Hematopoietic multipotent progenitor cell treated with erythropoietin and hydrocortisone succinate and interleukin-3 and kit ligand, for 8 days (in vitro differentiated cells): ENCODE measurements at places on chromosomes 3 and 15.

DNA sequence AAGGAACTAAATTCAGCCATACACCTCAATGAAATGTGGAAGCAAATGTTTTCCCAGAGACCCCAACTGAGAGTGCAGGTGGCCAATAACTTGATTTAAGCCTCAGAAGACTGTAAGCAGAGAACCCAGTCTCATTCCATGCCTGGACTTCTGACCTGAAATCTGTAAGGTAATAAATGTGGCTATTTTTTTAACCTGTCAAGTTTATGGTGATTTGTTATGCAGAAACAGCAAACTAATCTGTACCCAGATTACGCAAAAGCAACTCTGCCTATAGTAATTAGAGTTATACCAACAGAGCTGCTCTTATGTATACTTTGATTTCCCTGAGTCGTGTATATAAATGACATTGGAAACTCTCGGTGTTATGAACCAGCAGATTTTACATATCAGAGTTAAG, 534.0 kb upstream of the NAALADL2 start:
- no peak for DNase-seq

DNA sequence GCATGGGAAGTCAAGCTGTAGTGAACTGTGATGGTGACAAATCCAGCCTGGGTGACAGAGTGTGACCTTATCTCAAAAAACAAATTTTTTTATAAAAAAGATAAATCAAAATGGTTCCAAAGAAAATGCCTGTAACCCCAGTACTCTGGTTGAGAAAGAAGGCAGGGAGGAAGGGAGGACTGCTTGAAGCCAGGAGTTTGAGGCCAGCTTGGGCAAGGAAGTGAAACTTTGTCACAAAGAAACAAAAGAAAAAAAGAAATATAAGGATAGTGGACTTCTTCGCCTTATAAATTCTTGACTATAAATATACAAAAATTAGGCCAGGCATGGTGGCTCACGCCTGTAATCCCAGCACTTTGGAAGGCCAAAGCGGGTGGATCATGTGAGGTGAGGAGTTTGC, 34.1 kb downstream of the SMARCC1 start:
- peak; percentile 14 for DNase-seq

GRCh38 chr3:55313666-55314065, 173.4 kb downstream of the WNT5A start:
- no peak for DNase-seq

DNA sequence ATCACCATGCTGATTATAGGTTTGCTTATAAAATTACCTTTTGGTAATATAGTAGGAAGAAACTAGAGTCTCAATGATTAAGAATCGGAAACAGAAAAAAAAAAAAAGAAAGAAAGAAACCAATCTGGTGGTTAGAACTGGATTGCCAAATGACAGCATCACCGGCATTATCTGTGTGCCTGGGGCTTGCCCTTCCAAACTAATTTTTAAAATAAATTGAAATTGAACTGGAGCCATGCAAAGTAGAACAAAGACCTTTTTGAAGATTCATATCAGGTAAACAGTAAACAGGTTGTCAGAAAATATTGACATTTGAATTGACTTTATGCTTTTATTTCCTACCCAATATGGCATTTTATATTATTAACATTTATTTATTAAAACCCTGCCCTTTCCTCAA, 11.2 kb upstream of the CPB1 start:
- DNase-seq, result no peak

GRCh38 chr3:45592830-45593707, 1.5 kb upstream of the LIMD1 start:
- DNase-seq, result peak; percentile 93

- DNase-seq, result no peak
Observed at GRCh38 chr15:50163719-50164410, 18.1 kb upstream of the SLC27A2 start.

DNA sequence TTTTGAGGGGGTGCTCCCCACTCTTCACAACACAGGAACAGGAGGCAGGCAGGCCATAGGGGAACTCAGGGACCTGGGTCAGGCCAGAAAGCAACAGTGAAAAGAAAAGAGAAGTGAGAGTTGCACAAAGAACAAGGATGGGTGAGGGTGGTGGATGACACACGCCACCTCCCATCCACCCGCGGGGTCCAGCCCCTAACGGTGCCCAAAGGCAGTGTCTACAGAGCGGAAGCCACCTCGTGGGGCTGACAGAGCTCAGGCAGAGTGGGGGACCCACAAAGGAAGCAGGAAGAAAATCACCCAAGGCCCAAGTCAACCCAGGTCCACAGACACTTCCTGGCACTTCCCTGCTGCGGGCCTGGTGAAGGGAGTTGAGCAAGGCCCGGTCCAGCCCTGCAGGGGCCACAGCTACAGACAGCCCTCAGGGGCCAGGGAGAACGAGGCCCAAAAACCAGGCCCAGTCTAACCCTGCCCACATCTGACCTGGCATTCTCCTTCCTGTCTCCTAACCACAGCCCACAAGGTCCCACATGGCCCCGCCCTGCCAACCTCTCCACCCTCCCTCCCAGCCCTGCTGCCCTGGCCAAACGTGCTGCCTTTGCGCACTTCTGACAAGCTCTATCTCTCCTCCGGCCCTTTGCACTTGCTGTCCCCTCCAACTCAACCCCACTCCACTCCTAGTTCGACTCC, 5.9 kb downstream of the NUP210 start:
- DNase-seq, result peak; percentile 93

- no peak for DNase-seq
Observed at GRCh38 chr3:13358051-13358450, 62.1 kb downstream of the NUP210 start.

GRCh38 chr3:129002573-129003569, 1.8 kb downstream of the EFCC1 start:
- no peak for DNase-seq

DNA sequence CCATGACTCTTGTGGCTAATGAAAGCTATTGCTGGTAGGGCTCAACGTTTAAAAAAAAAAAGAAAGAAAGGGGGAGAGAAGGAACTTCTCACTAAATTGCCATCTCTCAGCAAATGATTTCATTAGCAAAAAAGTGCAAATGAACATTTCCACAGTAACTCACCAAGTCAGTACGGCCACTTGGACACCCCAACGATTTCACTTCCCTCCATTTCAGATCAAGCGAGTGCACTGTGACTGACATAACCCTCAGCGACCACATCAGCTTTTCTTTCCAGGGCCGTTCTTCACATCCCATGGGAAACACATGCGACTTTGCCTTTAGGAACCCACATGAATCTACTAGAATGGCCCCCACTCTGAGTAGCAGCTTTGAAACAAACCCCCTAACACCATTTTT, 71.6 kb downstream of the OSBPL10 start:
- DNase-seq, result no peak

GRCh38 chr3:16134173-16134928, 40.1 kb upstream of the GALNT15 start:
- DNase-seq, result no peak

DNA sequence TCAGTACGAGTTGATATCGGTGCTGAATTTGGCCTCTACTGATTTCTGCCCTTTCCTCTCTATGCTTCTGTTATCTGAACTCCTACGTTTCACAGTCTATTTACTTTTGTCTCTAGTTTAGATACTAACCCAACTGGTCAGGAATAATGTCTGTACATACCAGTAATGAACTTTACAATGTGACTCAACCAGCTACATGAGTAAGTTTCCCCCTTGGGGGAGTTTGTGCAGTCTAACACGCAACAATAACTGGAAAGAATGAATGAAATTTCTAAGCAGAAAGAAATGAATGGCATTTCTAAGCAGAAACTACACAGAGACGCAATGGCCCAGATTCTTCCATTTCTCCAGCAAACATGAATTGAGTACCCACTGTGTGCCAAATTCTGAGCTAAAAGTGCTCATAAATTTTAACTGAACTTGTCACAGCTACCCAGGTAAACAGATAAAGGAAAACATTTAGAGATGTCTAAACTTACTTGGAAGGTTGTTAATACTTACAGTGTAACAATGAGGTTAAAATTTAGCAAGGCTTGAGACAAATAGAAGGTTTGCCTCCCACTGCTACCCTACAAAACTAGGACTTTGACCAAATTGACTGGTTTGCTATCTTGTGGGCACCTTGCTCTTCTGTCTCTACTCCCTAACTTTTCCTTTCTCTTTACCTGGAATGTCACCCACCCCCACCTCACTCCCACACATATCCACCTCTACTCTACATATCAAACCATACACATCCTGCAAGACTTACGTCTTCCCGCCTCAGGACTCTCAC, 11.6 kb downstream of the UPK1B start:
- no peak for DNase-seq

- DNase-seq, result no peak
Observed at GRCh38 chr3:191290311-191291025, 38.7 kb upstream of the CCDC50 start.

- DNase-seq, result no peak
Observed at GRCh38 chr15:60264566-60264965, 133.2 kb downstream of the ANXA2 start.

DNA sequence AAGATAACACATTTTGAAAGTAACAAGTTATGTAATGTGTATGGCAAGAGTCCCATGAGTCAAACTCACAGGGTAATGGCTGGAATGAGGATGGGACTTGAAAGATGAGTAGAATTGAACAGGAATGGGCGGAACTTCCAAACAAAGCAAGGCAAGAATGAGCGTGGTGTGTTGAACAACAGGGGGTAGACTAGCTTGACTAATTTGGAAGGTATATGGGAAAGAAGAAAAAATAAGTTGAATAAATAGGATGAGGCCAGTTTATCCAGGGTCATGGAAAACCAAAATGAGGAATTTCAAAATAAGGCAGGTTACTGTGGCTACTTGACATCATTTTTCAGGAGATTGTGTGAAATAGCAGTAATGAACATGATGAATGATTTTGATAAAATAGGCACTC, 2.5 kb upstream of the DPH6 start:
- no peak for DNase-seq

DNA sequence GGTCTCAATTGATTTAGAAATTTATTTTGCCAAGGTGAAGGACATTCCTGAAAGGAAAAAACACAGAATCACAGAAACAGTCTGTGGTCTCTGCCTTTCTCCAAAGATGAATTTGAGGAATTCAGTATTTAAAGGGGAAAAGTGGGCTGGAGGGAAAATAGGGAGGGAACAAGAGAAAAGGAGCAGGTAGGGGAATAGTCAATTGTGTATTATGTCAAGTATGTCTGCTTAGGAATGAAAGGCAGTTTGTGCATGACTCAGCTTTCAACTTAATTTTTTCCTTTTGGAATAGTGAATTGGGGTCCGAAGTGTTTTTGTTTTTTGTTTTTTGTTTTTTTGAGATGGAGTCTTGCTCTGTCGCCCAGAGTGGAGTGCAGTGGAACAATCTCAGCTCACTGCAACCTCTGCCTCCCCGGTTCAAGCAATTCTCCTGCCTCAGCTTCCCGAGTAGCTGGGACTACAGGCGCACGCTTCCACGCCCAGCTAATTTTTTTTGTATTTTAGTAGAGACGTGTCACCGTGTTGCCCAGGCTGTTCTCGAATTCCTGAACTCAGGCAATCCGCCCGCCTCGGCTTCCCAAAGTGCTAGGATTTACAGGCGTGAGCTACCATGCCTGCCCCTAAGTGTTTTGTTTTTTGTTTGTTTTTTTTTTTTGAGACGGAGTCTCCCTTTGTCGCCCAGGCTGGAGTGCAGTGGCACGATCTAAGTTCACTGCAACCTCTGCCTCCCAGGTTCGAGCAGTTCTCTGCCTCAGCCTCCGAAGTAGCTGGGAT, 74.1 kb upstream of the MAP4 start:
- DNase-seq, result no peak

- DNase-seq, result peak; percentile 70
Observed at GRCh38 chr15:44296625-44297524, 8.4 kb downstream of the GOLM2 start.
